ENCODE measurements at places on chromosomes 3 and 15. TPM values are rescaled to one million over a fixed set of nuclear protein-coding genes. Genes with fewer than 3 reads are reported as not detected.

The GUCA1C gene
- not detected for total RNA-seq

The CYP8B1 gene
- not detected for total RNA-seq

The NSUN3 gene
- total RNA-seq: 8.3 TPM

The UPK1B gene
- total RNA-seq: not detected

Measured in esophagus muscularis mucosa (tissue), 4 donors.